ENCODE measurements at places on chromosomes 11 and 22.
A peak's percentile ranks its signal among the peaks of the same experiment; 100 is the strongest.

DNA sequence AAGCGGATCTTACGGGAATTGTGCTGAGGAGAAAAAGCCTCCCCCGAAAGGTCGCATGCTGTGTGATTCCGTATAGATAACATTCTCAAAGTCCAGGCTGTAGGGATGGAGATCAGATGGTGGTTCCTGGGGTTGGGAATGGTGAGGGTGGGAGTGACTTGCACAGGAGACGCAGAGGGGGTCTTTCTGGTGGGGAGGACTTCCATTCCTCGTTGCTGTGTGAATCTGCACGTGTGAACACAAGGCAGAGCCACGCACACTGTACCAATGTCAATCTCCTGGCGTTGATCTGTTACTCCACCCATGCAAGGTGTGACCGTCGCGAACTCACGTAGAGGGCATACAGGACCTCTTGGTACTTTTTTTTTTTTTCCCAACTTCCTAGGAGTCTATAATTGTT lies 59.0 kb upstream of the KCNQ1OT1 start:
- DNase-seq, result no peak

- no peak for DNase-seq
Observed at GRCh38 chr11:8765294-8765693, 82.7 kb downstream of the RPL27A start.

- DNase-seq, result no peak
Observed at GRCh38 chr11:34609187-34609751, 11.6 kb upstream of the EHF start.

- DNase-seq, result no peak
Observed at GRCh38 chr11:20102397-20102796, 57.9 kb downstream of the DBX1 start.

- DNase-seq, result no peak
Observed at GRCh38 chr22:22087854-22088657, 105.5 kb upstream of the TOP3B start.

- peak; percentile 83 for DNase-seq
Observed at GRCh38 chr22:37197451-37198257, 9.6 kb upstream of the C1QTNF6 start.
